Stimulated activated CD8-positive, alpha-beta memory T cell treated with anti-CD3 and anti-CD28 coated beads, Interleukin-15, amount 100 ng/mL, for 48 hours (primary cell): ENCODE measurements at places on chromosomes 11 and 22.

DNA sequence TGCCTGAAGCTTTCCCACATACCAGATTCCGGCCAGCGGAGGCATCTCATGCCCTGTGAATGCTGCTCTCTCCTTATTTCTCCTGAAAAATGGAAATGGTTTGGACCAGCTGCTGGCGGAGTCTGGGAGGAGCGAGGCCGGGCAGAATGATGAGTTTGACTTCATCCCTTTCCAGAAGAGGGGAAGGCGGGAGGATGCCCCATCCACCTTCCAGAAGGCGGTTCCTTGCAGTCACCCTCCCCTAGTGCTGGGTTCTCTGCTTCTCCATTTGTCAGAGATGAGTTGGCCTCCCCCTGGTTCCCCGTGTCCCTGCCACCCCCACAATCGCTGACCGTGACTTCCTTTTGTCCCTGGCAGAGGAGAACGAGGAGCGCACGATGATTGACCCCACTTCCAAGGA lies 75.6 kb downstream of the PARVB start:
- DNase-seq, result no peak

DNA sequence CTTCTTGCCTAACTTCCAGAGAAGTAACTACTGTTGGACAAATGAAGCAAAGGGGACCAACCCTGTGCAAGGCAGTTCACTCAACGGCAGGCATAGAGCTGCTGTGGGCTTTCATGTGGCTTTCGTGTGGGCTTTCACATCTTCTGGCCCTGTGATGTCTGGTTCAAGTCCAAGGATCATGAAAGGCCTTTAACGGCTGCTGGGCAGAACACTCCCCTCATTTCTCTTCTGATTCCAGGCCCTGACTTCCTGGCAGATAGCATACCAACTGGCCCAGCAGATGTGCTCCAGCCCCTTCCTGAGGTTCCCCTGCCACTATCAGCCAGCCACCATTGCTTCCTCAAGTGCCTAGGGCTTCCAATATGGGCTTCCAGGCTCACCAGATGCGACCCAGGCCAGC lies 28.7 kb upstream of the CTR9 start:
- no peak for DNase-seq

DNA sequence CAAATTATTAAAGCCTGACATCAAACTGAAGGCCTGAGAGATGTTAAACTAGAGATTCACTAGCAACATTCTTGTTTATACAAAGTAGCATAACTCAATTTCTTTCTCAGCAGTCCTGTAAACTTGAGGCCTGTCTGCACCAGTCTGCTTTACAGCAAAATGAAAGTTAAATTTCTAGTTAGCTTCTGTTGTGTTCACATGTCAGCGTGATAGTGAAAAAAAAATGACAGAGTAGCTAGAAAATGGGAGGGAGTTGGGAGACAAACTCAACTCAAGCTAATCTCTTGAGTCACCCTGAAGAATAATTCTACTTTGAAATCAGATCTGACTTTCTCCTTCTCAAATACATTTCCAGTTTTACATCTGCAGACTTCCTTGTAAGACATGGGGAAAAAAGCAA lies 6.5 kb downstream of the RBFOX2 start:
- DNase-seq, result no peak

DNA sequence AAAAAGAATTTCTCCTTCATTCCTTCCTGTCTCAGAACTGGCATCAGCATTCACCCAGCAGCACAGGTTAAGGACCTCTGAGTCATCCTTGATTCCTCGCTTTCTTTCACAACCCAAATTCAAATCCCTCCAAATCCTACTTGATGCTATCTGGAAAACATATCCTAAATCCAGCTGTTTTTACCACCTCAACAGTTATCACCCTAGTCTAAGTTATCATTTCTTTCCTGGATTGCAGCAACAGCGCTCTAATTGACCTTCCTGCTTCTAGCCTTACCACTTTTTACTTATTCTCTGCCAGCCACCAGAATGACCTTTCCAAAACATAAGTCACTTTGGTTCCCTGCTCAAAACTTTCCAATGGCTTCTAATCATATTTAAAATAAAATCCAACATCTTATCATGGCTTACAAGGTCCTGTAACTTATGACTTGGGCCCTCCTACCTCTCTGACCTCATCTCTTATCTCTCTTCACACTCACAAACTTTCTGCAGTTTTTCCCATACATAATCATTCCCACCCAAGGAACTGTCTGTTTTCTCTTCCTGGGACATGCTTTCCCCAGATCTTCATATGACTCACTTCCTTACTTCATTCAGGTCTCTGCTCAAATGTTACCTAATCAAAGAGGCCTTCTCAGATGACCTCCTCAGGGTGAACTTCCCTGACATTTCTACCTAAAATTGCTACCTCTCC lies 119.4 kb downstream of the TTC28 start:
- DNase-seq, result no peak

DNA sequence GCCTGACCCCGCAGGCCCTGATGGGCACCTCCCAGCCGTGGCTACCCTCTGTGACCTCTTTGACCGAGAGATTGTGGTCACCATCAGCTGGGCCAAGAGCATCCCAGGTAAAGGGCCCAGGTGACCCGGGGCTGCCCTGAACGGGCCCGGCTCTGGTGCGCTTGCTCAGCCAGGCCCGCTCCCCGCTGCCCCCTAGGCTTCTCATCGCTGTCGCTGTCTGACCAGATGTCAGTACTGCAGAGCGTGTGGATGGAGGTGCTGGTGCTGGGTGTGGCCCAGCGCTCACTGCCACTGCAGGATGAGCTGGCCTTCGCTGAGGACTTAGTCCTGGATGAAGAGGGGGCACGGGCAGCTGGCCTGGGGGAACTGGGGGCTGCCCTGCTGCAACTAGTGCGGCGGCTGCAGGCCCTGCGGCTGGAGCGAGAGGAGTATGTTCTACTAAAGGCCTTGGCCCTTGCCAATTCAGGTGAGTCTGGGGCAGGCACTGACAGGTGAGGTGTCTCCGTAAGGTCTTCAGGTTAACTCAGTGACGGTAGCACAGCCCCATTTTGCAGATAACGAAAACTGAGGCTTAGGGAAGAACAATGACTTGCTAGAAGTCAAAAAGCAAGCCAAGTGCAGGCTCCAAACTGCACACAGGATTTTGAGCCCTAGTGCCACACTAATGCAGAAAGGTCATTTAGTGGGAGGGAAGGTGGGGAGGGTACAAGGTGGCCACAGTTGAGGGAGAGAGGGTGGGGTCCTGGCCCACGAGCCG lies 2.4 kb downstream of the TRMT112 start:
- DNase-seq, result no peak

DNA sequence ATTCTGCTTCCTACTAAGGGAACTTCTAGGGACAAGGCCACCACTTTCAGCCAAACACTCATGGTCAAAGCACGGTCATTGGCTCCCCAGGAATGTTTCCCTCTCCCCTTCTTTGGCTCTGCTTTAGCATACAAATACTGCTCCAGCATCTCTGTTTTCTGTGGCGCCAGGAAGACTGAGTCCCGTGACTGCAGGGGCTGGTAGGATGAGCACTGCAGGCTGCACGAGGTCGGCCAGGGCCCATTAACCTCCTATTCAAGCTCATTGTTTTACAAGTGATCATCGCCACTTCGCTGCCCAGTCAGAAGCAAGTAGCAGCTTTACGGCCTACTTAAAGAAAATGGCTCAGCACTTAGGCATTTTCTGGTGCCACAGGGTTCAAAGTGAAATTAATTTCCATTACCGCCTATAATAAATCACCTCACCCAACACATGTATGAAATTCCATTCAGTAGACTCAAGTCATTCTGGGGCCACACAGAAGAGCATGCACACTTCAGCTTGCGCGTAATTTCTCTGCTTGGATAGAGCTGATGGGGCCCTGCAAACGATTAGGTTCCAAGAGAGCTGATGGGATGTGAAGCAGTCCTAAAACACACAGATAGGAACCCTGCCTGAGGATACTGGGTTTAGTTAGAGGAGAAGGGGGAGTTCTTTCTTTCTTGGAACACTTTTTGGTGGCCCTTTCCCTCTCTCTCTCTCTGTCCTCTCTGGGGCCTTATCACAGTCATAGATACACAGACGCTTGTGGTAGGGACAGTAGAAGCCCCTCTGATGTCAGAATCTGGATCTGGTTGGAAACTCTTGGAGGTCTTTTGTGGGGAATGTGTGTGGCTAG lies 173.7 kb downstream of the KIF18A start:
- DNase-seq, result no peak

DNA sequence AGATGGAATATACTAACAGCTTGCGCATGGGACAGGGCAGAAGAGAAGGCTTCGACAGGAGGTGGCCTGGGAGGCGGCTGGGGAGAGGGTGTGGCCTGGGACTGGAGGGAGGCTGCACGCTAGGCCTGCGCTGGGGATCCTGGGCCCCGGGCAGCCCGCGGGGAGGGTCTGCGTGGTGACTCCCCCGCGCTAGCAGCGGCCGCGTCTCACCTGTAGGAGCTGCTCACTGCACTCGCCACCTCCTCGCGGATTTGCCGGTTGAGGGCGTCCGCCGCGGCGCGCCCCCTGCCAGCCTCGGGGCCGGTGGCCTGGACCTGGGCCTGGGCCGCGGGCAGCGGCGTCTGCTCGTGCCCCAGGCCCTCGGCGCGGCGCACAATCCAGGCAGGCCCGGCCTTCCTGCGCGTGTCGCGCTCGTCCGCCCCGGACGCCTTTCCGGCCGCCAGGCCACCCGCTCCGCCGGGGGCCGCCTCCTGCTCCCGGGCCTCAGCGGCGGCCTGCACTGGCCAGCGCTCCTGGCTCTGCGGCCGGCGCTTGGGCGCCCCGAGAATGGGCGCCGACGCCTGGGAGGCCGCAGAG lies 1.5 kb downstream of the MAP6 start:
- no peak for DNase-seq

- no peak for DNase-seq
Measured at GRCh38 chr11:118418766-118419165, 17.4 kb downstream of the ATP5MG start.

GRCh38 chr22:26848244-26848920 lies 191.0 kb downstream of the MIAT start:
- DNase-seq, result no peak

GRCh38 chr11:13343931-13344717 lies 66.5 kb downstream of the BMAL1 start:
- DNase-seq, result peak; percentile 30
